Colonic mucosa (tissue), 4 donors: ENCODE measurements at places on chromosomes 1 and 21.
A peak's percentile ranks its signal among the peaks of the same experiment; 100 is the strongest.

DNA sequence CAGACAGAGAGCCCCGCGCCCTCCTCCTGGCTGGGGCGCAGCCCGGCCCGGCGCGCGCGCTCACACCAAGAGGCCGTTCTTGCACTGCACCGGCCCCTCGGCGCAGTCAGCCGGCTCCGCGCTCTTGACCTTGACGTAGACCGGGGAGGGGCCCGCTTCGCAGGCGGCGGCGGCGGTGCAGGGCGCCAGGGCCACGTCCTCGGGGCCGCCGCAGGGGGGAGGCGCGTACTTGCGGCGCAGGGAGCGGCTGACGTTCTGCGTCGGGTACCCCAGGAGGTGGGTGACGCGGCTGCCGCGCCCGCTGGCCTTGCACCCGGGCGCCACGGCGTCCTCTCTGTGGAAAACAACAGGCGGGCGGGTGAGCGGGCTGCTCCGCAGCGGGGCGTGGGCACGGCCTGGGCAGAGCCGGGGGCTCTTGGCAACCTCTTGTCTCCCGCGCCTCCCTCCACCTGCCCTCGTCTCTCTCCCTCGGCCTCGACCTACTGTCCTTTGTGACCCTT, 7.7 kb downstream of the VSIG8 start:
- DNase-seq, result peak; percentile 87

GRCh38 chr1:12654004-12654567, 10.2 kb downstream of the AADACL4 start:
- no peak for DNase-seq

GRCh38 chr1:7525338-7526063, 245.6 kb upstream of the VAMP3 start:
- DNase-seq, result no peak

DNA sequence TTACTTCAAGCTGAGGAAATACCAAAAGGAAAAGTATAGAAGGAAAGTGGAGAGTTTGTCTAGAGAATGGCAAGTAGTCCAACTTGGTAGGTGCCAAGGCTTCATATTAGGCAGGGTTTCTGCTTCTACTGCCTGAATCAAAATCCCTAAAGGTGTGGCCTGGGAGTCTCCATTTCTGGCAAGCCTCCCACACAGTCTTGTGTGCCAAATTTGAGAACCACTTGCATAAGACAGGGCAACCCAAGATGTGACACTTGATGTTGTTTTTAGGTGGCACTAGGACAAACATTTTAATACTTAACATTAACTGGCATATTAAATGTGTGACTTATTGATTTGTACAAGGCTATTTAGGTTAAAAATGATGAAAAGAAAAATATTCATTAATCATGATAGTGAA, 60.1 kb downstream of the ATG4C start:
- DNase-seq, result no peak

DNA sequence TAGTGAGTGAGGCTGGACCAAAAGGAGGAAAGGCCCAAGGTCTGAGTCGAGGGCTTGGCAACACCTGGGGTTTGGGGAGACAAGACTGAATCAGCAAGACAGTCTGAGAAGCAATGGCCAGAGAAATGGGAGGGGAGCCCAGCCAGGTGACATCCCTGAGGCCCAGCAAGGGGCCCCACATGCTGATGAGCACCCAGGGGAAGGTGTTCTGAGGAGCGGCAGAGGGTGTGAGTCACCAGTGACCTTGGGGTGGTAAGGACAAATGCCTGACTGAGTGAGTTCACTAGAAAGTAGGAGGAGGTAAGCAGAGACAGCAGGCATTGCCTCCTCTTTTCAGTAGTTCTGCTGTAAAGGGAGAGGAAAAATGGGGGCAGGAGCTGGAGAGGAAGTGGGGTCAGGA, 192.4 kb upstream of the GALNT2 start:
- no peak for DNase-seq

- DNase-seq, result no peak
Observed at GRCh38 chr1:38026592-38027200, 14.2 kb downstream of the UTP11 start.

- peak; percentile 29 for DNase-seq
Observed at GRCh38 chr1:162168261-162168660, 98.8 kb downstream of the NOS1AP start.
